ENCODE measurements at places on chromosomes 16 and 17.

- DNase-seq = no peak
Measured at GRCh38 chr17:82929676-82930042, 89.8 kb upstream of the ZNF750 start.

GRCh38 chr17:28747051-28747691 lies 3.4 kb downstream of the TRAF4 start:
- DNase-seq = no peak

DNA sequence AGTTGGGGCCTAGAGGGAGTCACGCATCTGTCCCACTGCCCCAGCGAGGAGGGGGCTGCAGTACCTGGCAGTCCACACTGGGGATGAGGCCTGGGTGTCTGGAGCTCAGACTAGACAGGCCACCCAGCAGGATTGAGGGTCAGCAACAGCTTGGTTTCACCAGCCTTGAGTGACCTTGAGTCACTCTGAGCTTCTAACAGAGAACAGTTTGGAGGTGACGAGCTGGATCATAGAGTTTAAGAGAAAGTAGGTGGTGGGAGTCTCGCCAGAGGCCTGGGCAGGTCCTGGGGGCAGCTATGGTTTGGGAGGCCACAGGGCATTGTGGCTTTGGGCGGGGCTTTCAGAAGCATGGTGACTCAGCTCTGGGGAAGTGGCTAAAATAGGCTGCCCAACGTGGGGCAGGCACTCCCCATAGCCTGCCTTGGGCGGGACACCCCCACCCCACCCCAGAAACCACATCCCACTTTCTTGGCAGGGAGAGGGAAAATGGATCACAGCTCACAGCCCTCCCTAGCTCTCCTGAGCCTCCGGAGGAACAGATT lies 20.5 kb downstream of the CDC42EP4 start:
- peak; percentile 38 for DNase-seq

GRCh38 chr16:72094266-72094610 lies 591 bp downstream of the DHX38 start:
- DNase-seq = no peak

GRCh38 chr17:10474536-10474935 lies 5.2 kb upstream of the MYH4 start:
- no peak for DNase-seq

DNA sequence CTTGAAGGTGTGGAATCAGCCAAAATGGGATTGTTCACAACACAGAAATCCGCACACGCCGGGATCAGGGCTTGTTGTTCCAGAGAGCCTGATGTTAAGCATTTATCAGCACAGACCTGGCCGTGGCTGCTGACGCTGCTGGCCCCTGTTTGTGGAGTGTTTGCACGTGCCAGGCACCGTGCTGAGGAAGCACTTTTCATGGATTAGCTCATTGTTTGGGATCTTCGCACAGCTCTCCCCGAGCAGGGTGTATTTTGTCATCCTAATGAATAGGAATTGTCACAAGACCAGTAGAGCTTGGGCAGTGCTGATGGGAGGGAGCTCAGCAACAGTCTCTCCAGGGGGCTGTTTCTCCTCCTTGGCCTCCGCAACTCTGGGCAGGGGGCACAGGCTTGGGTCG lies 160.4 kb upstream of the PLCG2 start:
- no peak for DNase-seq

GRCh38 chr16:72159386-72159785 lies 12.6 kb downstream of the PMFBP1 start:
- no peak for DNase-seq

- no peak for DNase-seq
Measured at GRCh38 chr17:76547642-76548202, 7.9 kb downstream of the PRCD start.

GRCh38 chr16:50272687-50273381 lies 6.5 kb downstream of the ADCY7 start:
- no peak for DNase-seq

DNA sequence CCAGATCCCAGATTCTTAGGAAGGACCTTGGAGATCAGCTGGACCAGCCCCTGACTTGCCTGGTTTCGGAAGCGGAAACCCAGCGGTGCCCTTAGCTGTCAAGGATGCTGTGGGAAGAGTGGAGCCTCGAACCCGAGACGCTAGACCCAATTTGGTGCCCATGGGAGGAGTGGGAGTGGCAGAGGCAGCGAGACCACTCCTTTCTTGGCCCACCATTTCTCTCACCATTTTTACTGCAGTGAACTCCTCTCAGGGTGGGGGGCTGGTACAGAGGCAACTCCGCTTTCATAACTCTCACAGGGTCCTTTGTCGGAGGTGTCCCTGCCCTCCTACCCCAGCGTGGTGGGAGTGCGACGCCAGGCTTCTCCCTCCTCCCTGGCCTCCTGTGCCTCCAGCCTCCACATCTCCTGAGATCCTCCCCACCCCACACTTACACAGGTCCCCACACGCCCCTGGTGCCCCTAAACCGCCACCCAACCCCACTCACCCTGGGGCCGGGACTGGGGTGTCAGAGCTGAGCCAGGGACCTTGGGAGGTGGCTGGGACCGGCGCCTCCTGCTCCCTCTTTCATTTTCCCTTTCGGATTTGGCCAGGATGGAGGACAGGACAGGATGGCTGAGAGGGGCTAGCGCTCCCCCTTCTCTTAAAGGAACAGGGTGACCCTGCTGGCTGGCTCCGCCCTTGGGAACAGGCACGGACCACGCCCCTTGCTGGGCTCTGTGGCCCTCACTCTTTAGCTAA lies at the start of gene GJD3:
Gene GJD3, minus strand, starts transcription at position 617 of the 741 bp plus-strand sequence. CDS start 922 bp downstream, outside the sequence.
- DNase-seq = no peak

DNA sequence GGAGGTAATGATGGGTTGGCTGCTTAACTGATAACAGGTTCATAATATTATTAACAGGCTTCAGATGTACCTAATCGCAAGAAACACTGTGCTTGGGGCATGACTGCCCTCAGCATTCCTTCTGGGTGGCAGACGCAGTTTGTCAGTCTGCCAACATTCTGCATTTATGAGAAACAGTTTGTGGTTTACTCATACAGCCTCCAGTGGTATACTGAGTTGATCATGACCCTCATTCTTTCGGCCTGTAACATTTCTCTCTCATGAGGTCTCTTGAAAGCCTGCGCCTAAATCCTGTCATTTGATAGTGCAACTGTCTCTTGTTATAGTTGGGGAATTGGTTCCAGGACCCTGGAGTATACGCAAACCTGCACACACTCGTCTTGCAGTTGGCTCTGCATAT lies 4.9 kb upstream of the RUSF1 start:
- DNase-seq = peak; percentile 52

DNA sequence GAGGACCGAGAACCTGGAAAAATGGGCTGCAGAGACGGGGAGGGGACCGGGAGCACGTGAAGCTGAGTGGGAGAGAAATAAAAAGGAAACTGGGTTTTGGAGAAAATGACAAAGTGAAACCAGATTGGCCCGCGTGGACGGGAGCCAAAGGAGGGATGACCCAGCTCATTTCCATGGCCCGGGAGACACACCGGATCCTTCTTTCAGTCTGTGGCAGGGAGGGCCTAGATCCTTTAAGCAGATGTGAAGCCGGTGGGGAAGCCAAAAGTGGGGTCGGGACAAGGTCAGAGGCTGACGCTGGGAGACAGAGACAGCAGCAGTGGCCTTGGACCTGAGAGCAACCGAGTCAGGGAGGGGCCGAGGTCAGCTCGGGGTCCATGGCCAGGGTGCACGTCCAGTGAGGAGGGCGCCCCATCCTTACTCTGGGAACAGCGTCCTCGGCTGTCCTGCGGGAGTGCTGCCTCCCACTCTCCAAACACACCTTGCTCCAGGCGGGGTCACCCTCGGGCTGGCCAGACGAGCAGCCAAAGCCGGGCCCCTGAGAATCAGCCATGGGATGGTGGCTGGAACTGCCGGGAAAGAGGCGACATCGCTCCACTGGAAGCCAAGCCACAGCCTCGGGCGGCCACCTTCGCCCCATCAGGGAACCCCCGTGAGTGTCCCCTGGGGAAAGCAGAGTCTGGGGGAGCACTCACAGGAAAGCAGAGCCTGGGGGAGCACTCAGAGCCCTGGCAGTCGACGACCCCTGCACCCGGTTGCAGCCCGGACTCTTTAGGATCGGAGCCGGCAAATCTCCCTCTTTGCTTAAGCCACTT lies 17.3 kb downstream of the CA5A start:
- DNase-seq = no peak

DNA sequence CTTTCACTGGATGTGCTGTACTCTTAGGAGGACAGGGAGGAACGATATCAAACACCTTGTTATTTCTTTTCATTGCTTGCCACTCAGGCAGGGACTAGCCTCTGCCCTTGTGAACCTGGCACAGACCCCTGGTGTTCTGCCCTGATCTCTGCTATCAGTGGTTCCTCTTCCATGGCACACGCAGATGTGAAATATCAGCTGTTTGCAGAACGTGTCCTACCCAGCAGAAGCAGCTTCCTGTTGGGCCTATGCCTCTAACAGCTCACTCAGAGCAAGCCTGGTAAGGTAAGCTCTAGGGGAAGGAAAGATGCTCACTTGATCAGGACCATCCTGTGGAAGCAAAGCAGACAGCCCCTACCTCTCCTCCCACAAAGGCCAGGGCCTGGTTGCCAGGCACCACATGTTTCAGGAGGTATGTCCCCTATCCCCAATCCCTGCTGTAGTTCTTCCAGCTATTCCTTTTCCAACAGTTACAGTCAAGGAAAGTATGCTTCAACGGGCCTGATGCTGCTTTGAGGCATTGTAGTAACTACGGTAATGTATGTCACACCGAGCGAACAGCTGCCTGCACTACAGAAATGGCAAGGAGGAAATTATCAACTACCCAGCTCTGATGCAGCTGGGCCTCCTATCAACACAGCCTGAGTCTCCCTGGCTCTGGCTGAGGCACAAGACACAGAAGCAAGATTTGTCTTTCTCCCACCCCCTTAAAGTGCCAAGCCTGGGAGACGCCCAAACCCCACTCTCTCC lies 41.3 kb upstream of the GFOD2 start:
- no peak for DNase-seq

DNA sequence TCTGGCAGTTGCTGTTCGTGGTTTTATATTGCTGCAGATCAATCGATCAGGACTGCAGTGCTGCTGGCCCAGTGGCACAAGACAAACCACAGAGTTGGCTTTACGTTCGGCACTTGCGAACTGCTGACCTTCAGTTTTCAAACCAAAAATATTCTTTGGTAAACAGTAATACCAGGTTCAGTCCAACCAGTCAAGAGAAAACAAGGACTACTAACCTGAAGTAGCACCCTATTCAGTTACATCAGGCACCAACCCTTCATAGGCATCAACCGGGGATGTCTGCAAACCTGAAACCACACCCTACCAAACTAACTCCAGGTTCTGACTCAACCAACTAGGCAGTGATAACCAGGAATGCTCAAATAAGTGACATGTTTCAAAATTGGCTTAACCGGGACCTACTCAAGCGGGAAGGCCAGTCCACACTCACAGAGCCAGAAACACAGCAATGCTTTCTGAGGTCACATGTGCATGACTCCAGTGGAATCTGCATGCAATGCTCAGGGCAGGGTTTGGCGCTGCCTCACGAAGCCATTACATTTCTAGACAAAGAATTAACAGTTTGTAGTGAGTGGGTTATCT lies 91.1 kb downstream of the SMG6 start:
- peak; percentile 83 for DNase-seq

GRCh38 chr17:50155115-50155819 lies 4.8 kb upstream of the PPP1R9B start:
- no peak for DNase-seq

DNA sequence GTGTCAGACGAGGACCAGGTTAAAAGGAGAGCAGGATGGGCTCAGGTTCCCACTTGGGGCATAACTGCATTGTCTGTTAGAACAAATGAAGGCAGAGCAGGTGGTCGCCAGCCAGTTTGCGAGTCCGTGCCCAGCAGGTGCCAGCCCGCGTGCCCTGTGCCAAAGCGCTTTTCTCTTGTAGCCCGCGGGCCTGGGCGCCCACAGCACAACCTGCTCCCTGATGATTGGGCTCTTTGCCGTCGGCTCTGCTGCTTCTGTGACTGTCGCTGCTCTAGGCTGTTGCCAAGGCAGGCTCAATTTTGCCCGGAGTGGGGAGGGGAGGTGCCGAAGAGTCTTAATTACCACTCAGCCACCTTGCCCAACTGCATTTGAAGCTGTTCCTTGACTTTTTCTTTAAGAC lies 21.1 kb downstream of the KNOP1 start:
- DNase-seq = no peak

- DNase-seq = no peak
Measured at GRCh38 chr17:70074956-70075355, at the start of gene KCNJ16. Gene KCNJ16, plus strand, starts transcription at chr17:70075225. Its CDS starts 56,863 bp downstream, at chr17:70132088.

- no peak for DNase-seq
Measured at GRCh38 chr17:31309556-31309955, 4.3 kb downstream of the EVI2B start.

GRCh38 chr17:61457226-61457983 lies 5.2 kb downstream of the TBX4 start:
- no peak for DNase-seq

GRCh38 chr16:1545044-1546040 lies 11.9 kb downstream of the TMEM204 start:
- DNase-seq = no peak

DNA sequence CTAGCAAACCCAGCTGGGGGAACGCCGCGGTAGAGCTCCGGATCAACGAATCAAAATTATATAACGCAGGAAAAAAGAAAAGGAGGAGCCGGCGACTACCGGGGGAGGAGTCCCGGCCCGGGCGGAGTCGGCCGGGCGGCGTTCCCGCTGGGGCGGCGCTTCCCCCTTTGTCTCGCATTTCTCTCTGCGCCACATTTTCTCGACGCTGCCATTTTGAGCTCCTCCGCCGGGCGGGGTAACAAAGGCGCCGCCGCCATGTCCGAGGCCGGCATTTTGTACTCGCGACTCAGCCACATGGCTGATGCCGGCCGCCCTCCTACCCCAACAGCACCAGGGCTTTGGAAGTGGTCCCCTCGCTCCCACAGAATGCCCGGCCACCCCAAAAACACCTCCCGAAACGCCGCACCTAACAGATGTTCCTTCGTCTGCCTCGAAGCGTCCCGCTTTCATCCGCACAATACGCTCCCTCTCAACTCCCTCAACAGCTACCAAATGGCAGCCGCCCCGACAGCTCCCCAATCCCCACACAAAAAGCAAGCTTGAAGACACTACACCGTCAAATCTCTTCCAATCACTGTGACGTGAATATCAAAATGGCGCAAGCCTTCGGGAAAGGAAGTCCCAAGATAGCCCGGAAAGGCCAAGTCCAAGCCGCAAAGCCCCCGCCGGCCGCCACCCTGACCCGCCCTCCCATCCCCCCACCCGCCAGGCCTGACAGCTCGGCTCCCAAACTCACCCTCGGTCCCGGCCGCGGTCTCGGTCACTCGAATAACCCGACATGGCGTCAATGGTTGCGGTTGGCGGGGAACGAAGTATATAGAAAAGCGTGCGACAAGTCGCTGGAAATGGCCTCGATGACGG lies 519 bp downstream of the DDX5 start:
- peak; percentile 71 for DNase-seq

DNA sequence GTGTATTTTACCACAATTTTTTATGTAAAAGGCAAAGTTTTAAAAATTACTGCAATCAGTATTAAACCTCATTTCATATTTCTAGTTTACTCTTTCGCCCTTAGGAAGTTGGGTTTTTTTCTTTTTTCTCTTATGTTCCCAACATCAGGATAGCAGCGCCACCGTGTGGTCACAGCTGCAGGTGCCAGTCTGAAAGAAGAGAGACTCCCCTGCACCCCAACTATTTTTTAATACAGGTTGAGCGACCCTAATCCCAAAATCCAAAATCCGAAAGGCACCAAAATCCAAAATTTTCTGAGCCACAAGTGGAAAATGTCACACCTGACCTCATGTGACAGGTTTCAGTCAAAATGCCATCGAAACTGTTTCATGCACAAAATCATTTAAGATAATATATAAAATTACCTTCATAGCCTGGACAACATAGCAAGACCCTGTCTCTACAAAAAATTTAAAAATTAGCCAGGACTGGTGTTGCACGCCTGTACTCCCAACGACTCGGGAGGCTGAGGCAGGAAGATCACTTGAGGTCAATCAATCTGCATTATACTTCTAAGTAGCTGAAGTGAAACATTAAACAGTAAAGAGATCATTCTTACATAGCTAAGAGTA lies 21.8 kb upstream of the ASGR2 start:
- peak; percentile 37 for DNase-seq
